ENCODE measurements at places on chromosomes 2 and 18.

GRCh38 chr2:14684516-14684915 is 52.0 kb downstream of the LRATD1 start:
- no peak for DNase-seq

GRCh38 chr18:27005589-27005988 is 140.1 kb upstream of the AQP4 start:
- DNase-seq = peak; percentile 20

DNA sequence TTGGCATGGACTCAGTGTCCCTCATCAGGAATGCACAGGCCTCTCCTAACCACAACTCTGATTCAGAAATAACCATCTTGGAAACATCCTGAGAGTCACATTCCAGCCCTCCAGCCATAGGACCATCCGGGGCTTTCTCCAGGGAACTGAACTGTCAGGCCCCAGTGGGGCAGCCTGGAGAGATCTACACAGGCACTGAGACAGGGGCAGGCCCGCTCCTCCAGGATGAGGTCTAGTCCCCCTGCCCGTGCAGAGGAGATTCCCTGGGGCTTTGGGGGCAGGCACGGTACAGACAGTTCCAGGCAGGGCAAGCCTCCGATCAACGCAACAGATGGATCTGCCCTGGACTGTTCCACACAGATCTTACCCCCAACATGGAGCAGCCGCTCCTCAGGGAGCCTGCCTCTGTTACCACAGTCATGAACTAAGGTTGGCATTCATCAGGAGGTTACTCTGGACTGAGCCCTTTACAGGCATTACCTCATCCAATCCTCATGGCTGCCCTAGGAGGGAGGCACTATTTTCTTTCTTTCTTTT is 12.0 kb downstream of the KCNK3 start:
- peak; percentile 23 for DNase-seq

- no peak for DNase-seq
These were observed 1055.5 kb upstream of the KLHL29 start for GRCh38 chr2:22329211-22330154.

DNA sequence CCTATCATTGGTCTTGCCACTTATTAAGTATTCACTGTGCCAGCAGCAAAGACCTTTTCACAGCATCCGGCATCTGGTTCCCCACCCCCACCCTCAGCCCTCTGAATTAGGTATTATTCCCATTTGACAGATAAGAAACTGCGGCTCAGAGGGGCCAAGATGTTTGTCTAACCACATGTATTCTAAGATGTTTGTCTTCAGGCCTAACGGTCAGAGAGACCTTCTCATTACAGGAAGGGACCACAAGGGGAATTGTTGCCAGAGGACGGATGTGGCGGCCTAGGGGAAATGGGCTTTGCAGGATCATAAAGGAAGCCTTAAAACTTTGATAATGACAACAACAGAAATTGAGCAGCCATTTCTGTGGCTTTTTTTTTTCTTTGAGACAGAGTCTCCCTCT is 16.6 kb downstream of the NPPC start:
- DNase-seq = no peak

DNA sequence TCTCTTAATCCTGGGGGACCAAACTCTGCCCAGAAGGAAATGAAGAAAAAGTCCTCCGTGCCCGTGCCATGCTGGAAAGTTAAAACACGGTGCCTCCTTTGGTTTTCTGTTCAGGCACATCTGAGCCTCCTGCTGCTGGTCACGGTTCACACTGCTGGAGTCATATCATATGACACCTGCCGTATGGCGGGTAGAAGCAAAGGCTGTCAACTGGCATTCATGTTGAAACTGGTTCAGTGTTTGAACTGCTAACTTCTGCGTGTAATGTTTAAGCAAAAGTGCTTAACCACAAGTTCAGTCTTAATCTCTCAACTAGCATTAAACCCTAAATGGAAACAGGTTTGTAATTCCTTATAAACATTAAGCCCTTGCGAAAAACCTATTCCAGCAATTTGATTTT is 3.1 kb downstream of the STK39 start:
- DNase-seq = no peak

All from HT1080 (cell line).